ENCODE measurements at places on chromosomes 6 and 20.
A peak's percentile ranks its signal among the peaks of the same experiment; 100 is the strongest.

DNA sequence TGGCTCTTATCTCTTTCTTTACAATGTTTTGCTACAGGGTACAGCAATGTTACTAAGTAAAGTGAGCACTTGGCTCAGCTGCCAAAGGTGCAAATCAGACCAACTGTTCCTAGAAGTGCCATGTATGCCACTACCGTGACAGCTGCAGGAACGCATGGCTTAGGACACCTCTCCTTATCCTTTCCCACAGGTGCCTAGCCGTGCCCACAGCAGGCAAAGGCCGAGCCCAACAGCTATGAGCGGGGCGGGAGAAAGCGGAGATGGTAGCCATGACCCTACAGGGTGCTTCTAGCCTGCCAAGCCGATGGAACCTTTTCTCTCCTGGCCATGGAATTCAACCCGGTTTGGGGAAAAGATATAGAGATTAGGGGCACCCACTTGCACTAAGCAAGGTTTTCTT lies 97.1 kb downstream of the FAXC start:
- DNase-seq = no peak

GRCh38 chr6:19210849-19211590 lies 626.1 kb upstream of the ID4 start:
- no peak for DNase-seq

GRCh38 chr20:36532388-36532787 lies 8.9 kb upstream of the MYL9 start:
- DNase-seq = no peak

DNA sequence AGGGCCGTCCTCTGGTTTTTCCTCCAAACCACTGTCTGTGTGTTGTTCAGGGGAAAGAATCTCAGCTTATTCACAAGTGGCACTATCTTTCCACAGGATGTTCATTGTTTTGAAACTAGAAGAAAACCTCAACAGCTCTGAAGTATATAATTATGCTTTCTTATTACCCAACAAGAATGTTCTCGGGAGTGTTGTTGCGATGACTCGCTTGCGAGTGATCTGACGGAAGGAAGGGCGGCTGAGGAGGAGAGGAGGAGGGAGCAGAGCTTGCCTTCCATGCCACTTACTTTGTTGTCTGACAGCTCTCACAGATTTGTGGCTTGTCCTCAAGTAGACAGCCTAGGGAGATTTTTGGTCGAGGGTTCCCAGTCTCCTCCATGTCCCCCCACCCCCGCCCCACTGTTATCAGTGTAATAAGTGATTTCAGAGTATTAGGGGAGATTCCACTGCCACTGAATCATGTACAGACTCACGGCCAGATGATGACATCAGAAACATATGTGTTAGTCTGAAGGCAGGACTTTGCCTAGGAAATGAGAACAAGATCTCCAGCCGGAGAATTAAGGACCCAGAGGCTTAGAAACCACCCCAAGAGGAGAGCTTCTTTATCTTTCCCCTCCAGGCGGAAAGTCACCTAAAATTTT lies 80.7 kb upstream of the CCN6 start:
- DNase-seq = peak; percentile 27
